AG04450 (cell line): ENCODE measurements at places on chromosomes 5 and 9. TPM values are rescaled to one million over a fixed set of nuclear protein-coding genes. Genes with fewer than 3 reads are reported as not detected.

The WDR31 gene
- 0.97 and 1.5 TPM in 2 replicates for polyA plus RNA-seq

The ENG gene
- polyA plus RNA-seq, result 17.2 and 34.2 TPM in 2 replicates

The QSOX2 gene
- polyA plus RNA-seq, result 12.8 and 14.7 TPM in 2 replicates

The ANKRD34B gene
- polyA plus RNA-seq, result not detected in 2 replicates

The EIF4E1B gene
- polyA plus RNA-seq, result not detected in 2 replicates

The SLC25A2 gene
- not detected in 2 replicates for polyA plus RNA-seq

The SLC34A3 gene
- polyA plus RNA-seq, result not detected in 2 replicates

DNA sequence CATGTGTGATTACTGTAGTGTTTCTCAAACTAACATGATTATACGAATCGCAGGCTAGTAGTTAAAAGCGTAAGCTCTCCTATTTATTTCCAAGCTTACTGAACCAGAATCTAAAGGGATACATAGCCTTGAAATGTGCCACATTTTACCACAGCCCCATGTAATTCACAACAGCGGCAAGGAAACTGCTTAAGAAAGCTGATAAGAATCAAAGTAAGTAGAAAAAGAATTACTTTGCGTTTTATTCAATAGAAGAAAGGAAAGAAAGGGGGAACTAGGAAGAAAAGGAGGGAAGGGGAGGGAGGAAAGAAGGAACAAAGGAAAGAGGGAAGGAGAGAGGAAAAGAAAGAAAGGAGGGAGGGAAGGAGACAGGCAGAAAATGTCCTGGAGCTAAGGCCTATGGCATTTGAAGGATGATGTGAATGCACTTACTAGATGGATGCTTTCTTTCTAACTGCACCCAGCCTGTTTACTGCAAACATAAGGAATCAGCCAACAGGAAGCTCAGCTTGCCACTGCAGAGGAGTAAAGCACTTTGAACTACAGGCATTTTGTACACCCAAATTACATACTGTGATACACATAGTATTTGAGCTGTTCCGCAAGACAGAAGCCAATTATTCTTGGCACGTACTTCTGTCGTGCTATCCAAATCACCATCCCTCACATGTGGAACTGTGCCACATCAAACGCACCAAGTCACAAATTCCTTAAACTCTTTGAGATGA is 521.7 kb downstream of the RAB3C start:
- no peak for DNase-seq

- DNase-seq, result no peak
These were observed 326.4 kb downstream of the TRIM32 start for GRCh38 chr9:117013440-117013995.

- no peak for DNase-seq
These were observed 105.2 kb downstream of the LIFR start for GRCh38 chr5:38451074-38451725.

GRCh38 chr5:73799401-73799972 is 173.5 kb downstream of the ARHGEF28 start:
- no peak for DNase-seq

GRCh38 chr5:151137067-151137825 is 20.3 kb downstream of the ANXA6 start:
- no peak for DNase-seq

DNA sequence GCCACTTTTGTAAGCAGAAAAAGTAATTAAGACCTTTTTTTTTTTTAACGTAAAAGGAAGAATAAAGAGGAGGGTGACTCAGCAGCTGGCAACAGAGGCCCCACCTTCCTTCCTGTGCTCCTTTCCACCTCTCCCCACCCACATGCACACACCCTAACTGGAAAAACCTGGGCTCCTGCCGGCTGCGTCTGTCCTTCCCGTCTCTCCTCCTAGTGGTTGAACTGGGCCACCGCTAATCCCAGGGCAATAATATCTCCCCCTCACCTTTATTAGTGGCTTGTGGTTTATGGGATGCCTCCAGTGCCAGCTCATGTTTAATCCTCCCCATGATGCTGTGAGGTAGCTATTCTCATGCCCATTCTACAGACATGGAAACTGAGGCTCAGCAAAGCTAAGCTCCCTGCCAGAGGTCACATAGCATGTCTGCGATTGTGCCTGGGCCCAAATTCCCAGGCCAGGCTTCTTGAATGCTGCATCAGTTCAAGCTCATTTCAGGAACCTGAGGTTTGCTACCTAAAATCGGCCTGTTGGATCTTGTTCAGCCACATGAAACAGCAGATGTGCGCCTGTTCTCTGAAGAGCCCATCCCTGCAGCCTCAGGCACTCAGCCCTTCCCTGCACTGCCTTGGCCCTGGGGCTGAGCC is 60.9 kb upstream of the IL17B start:
- DNase-seq, result no peak

- no peak for DNase-seq
These were observed 1108.3 kb upstream of the DMAC1 start for GRCh38 chr9:8907868-8908267.

GRCh38 chr9:76859860-76860259 is 46.1 kb downstream of the PRUNE2 start:
- no peak for DNase-seq

GRCh38 chr5:86155796-86156195 is 461.9 kb upstream of the COX7C start:
- DNase-seq, result no peak

DNA sequence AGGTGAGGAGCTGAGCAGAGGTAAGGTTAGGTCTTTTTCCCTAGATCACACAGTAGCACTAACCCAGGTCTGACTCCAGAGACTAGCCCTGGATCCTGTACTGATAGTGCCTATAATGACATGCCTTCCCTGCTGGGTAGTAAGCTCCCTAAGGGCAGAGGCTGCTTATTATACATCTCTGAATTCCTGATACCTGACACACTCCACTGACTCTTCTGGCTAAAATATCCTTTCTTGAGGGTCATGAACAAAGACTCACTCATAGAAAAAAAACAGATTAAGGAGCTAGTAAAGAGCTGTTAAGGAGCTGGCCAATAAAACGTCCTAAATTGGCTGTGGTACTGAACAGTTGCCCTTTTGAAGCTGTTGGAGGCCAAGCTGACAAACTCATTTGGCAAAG is 149.0 kb upstream of the ITGA1 start:
- no peak for DNase-seq

DNA sequence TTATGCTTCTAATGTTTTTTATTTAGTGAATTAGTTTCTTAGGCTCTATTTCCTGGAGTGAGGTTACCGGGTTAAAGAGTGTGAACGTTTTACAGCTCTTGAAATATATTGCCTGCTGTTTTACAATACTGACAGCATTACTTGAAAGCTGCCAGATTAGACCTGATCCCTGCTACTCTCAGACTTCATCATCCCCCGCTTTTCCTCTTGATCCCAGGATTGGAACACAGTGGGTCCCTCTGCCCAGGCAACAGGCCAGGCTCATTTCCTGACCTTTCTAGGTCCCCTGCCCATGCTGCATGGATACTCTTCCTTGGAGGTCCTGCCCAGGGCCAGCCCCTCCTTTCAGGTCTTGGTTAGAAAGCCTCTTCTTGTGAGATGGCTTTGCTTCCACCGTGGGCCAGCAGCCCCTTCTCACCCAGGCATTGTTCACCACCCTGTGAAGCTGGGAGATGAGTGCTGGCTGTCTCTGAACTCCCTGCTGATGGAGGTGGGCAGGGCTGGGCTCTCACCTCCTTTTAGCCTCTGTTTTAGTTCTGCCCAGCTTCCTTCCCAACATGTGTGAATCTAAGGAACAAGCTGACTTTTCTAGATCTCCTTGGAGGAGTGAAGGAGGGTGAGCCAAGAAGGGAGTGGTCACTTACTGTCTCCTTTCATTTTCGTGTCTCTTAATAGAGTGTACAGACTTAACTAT is 15.5 kb upstream of the FAM120AOS start:
- DNase-seq, result no peak

GRCh38 chr5:83149671-83150070 is 72.3 kb downstream of the XRCC4 start:
- peak; percentile 39 for DNase-seq

DNA sequence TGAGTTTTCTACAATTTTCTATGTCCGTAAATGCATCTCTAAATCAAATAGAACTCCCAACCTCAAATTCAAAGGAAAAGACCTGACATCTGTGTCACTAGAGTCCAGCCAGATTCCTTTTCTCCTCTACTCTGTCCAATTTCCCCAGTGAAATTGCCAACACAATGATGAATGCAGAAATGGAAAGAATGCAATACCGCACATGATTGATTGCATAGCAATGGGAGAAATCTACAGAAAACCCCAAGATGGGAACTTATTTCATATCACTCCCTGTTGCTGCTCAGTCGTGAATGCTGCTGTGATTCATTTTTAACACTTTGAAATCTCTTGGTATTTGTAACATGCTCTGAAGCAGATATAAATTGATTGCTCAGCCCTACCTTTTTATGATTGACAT is 355.1 kb upstream of the TUSC1 start:
- no peak for DNase-seq

GRCh38 chr5:150279330-150280020 is 10.1 kb downstream of the CAMK2A start:
- no peak for DNase-seq

DNA sequence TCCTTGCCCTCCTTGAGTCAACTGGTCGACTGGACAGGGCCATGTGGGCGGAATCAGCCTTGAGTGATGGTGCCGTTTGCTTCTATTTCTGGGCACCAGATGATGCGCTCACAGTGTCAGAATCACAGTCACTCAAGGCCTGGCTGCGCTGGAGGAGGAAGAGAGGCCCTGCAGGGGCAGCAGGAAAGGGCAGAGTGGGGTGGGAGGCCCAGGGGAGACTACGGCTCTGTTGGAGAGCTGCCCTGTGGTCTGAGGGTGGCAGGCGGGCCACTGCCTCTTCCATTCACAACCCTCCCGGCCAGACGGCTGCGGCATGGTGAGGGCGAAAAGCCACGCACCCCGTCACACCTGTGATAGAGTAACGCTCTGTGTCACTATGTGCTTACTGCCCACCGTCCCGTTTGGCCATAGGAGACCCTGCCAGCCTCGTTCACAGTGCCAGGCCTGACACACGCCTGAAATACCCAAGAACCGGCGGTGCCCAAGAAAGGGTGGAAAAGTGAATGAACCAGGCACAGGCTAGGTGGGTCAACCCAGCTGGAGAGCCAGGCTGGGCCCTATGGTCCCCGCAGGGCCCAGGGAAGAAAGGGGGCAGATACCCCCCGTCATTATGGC is 9.9 kb downstream of the PLPP7 start:
- DNase-seq, result no peak

DNA sequence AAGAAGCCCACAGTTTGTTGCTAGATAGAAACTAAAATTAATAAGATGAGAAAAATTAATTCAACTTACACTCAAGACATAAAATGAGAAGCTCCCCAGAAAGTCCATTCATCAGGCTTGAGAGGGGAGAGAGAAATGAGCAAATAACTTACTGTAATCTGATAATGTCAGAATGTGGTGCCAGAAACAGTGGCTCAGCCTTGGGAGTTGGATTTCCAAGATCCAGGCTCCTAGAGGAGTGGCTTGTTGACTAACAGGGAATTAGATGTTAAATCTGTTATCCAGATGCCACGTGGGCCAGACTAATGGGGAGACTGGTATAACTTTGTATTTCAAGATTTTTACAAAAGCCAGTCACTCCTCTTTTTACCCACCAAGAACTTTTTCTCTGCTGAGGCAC is 458.2 kb downstream of the GADD45G start:
- DNase-seq, result no peak

- DNase-seq, result no peak
These were observed 82.4 kb downstream of the HMCN2 start for GRCh38 chr9:130347931-130348330.

DNA sequence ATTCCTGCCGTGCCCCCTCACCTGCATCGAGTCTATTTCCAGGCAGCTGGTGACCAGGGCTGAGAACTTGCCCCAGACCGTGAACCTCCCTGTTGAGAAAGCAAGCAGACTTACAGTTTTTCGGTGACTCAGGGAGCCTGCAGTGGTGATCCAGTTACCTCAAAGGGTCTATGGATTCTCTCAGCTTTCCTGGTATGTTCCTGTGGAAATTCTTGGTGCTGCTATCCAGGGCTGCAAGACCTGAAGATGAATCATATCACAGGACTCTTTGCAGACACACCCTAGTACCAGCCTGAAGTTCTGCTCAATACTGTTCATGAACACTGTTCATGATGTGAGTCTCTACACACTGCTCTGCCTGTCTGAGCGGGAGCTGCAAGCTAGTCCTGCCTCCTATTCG is 154.7 kb downstream of the WDR70 start:
- no peak for DNase-seq

DNA sequence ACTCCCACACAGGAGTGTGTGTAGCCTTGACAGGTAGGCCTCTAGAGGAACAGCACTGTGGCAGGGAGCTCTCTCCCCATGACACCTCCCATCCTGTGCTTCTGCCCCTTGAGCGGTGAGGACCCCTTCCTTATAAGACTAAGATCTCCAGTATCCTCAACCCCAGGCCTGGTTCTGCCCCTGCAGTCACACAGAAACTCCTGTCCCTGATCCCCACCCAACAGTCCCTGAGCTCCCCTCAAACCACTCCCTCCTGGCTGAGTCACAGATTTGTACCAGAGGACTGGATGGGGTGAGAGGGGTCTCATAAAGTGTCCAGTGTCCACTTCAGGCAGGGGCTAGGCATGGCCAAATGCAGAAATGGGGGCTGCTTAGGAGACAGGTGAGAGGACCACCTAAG is 47.8 kb upstream of the CDKN2AIPNL start:
- DNase-seq, result no peak
